ENCODE measurements at places on chromosomes 2 and 18. TPM values are rescaled to one million over a fixed set of nuclear protein-coding genes. Genes with fewer than 3 reads are reported as not detected.

The AKAIN1 gene
- not detected for total RNA-seq

The SLC5A7 gene
- total RNA-seq = 3.0 TPM

The LHCGR gene
- total RNA-seq = 3.0 TPM

The DDX18 gene
- 33.2 TPM for total RNA-seq

The AGBL5 gene
- 21.0 TPM for total RNA-seq

The CCDC85A gene
- total RNA-seq = 4.0 TPM

The COL3A1 gene
- 182 TPM for total RNA-seq

The LANCL1 gene
- 29.9 TPM for total RNA-seq

- peaks cover 36% of the 10 kb centered on the region for H3K27me3 ChIP-seq
- no peak for DNase-seq
- H3K36me3 ChIP-seq = no peaks in the 10 kb centered on the region
- no peak overlapping the region for H3K27ac ChIP-seq
Measured at GRCh38 chr2:240322991-240323390, 112.5 kb upstream of the GPC1 start.

DNA sequence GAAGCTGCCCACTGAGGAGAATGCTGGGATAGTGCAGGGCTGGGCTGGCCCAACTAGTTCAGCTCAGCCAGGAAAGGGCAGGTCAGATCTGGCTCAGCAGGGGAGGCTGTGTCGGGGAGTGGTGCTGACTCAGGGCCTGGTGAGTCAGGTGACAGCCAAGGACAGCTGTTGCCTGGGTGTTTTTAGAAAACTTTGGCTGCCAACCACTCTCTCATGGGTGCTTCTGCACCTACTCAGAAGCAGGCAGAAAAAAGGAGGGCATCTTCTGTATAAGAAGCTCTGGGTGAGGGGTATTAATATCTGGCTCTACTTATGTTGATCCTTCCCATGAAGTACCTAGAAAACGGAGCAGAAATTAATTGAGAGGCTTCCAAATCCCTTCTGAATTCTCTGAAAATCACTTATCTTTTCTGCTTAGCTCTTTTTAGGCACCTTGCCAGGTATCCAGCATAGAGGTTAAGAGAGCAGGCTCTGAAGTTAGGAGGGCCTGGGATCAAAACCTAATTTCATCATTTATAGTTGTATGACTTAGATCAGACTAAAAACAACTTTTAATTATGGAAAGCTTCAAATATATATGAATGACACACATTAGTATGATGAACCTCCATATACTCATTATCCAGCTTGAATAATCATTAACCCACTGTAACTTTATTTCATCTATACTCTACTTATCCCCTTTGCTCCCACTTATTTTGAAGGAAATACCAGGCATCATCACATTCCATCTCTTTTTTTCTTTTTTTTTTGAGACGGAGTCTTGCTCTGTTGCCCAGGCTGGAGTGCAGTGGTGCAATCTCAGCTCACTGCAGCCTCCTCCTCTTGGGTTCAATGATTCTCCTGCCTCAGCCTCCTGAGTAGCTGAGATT, 15.5 kb upstream of the RAB10 start:
- H3K36me3 ChIP-seq = no peaks in the 10 kb centered on the region
- DNase-seq = no peak
- H3K27me3 ChIP-seq = no peaks in the 10 kb centered on the region
- H3K4me3 ChIP-seq = no peak overlapping the region
- H3K4me1 ChIP-seq = peaks cover 11% of the 10 kb centered on the region
- peak overlapping the region; percentile 68 for H3K27ac ChIP-seq

- H3K27ac ChIP-seq = no peak overlapping the region
- H3K36me3 ChIP-seq = peaks cover 39% of the 10 kb centered on the region
- no peaks in the 10 kb centered on the region for H3K27me3 ChIP-seq
- H3K4me1 ChIP-seq = no peaks in the 10 kb centered on the region
- H3K4me3 ChIP-seq = no peak overlapping the region
Measured at GRCh38 chr2:159209341-159210306, 76.9 kb downstream of the WDSUB1 start.

GRCh38 chr2:63589148-63589958, 590 bp downstream of the MDH1 start:
- peak overlapping the region; percentile 81 for H3K4me3 ChIP-seq
- H3K27ac ChIP-seq = peak overlapping the region; percentile 93
- peaks cover 15% of the 10 kb centered on the region for H3K4me1 ChIP-seq
- no peaks in the 10 kb centered on the region for H3K27me3 ChIP-seq

DNA sequence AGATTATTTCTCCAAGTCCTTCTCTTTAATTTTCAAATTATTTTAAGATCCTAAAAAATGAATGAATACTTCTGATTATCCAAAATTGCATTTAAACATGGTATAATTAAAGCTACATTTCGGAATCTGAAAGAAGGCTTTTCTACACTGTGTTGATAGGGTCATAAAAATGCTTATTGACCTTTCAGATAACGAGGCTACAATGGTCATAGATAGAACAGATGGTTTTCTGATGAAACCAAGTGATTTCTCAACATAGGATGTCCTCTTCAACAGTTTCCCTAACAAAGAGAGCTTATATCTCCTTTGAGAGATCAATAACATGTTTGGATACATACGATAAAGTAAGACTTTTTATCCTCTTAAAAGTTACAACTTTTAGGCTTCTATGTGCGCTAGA, 201.1 kb downstream of the PTH2R start:
- H3K27ac ChIP-seq = no peak overlapping the region
- no peaks in the 10 kb centered on the region for H3K4me1 ChIP-seq
- no peak for DNase-seq
- no peak overlapping the region for H3K4me3 ChIP-seq
- no peaks in the 10 kb centered on the region for H3K36me3 ChIP-seq

- no peak overlapping the region for H3K4me3 ChIP-seq
- H3K27ac ChIP-seq = no peak overlapping the region
- no peaks in the 10 kb centered on the region for H3K36me3 ChIP-seq
- DNase-seq = no peak
Measured at GRCh38 chr2:116223912-116224311, 1590.6 kb upstream of the DDX18 start.

- DNase-seq = no peak
- no peaks in the 10 kb centered on the region for H3K4me1 ChIP-seq
- no peaks in the 10 kb centered on the region for H3K36me3 ChIP-seq
- H3K27ac ChIP-seq = no peak overlapping the region
- H3K4me3 ChIP-seq = no peak overlapping the region
Measured at GRCh38 chr2:196606516-196606915, 33.0 kb upstream of the CCDC150 start.

DNA sequence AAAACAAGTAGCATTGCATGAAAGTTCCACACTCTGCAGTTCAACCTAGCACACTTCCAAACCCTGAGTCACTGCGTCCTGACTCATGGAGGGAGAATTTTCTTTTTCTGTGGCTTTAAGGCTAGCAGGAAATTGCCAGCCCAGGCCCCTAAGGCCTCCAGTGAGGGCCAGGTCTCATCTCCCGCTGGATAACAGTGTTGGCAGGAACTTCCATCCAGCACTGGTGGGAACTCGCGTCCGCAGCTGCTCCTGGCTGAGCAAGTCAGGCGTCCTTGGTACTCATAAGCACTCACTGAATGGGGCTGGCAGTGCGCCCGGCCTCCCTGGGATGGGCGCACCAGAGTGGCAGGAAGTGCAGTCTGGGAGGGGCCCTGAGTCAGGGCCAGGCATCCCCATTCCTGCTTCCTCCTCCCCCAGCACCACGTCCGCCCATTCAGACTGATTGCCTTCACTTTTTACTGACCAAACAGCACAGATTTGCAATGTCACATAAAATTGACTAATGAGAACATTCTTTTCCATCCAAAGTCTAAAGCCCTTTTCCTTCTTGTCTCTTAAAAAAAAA, 14.3 kb downstream of the MALL start:
- DNase-seq = peak; percentile 94
- peak overlapping the region; percentile 71 for H3K27ac ChIP-seq
- no peak overlapping the region for H3K4me3 ChIP-seq

DNA sequence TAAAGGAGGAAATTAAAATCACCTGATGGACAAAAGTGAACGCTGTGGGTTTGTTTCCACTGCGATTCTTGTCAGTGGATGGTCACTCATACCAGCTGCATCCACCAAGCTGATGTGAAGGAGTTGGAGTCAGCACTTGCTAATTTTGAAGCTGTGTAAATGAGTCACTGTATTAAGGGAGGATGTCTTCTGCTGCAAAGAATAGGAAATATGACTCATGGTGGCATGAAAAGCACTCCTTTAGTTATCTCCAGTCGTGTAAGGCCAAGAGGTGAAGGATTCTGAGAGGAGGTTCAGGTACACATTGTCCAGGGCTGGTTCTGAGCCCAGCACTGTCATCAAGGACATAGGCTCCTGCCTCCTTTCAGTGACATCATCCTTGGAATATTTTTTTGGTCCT, 71.7 kb upstream of the SKOR2 start:
- no peaks in the 10 kb centered on the region for H3K4me1 ChIP-seq
- no peak overlapping the region for H3K4me3 ChIP-seq
- no peaks in the 10 kb centered on the region for H3K36me3 ChIP-seq
- H3K27me3 ChIP-seq = no peaks in the 10 kb centered on the region

DNA sequence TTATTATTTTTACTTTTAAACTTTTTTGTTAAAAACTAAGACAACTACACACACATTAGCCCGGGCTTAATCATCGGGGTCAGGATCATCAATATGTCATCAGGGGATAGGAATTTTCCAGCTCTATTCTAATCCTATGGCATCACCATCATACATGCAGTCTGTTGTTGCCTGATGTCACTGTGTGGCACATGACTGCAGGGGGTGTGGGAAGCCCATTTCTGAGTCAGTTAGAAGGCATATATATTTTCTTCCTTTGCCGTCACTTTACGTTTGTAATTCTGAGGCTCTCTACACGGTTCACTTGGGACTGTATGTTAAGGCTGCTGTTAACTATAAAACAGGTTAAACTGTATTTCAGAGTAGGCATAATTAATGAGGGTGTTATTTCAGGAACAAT, 144.4 kb upstream of the ITGA6 start:
- H3K36me3 ChIP-seq = no peaks in the 10 kb centered on the region
- peaks cover 19% of the 10 kb centered on the region for H3K4me1 ChIP-seq
- no peak overlapping the region for H3K27ac ChIP-seq
- DNase-seq = no peak

DNA sequence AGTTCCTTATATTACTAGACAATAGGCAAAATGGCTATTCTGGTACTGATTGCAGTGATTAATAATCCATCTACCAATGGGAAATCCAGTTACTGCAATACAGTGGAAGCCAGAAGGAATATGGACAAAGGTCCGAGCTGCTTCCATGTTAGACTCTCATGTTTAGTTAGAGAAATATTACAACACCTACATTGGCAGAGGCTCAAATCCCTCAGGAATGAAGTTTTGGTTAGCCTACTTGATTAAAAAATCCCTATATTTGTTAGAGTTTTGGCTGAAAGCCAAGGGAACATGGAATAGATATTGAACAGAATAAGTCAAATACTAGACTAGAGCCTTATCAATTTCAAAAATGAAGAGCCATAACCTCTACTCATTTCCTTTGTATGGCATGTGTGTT, 48.5 kb downstream of the ARL6IP6 start:
- H3K4me3 ChIP-seq = no peak overlapping the region
- H3K27me3 ChIP-seq = no peaks in the 10 kb centered on the region
- no peak for DNase-seq
- H3K4me1 ChIP-seq = peaks cover 11% of the 10 kb centered on the region

DNA sequence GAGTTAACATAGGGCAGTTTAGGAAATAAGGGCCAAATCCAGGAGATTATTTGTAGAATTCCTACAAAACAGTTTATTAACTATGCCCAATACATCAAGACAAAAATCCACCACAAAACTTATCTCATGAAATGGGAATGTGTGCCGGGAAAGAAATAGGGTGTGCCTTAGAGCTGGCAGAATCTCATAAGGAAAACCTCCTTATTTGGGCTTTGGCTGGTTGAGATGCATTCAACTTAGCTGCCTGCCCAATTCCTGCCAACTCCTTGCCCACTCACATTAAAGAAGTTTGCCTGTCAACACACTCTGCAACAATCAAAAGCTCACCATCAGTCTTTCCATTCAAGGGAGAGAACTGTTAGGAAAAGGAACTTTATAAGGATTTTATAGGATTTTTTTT, 500.6 kb downstream of the SATB2 start:
- H3K27ac ChIP-seq = no peak overlapping the region
- DNase-seq = no peak
- no peak overlapping the region for H3K4me3 ChIP-seq
- H3K36me3 ChIP-seq = no peaks in the 10 kb centered on the region

DNA sequence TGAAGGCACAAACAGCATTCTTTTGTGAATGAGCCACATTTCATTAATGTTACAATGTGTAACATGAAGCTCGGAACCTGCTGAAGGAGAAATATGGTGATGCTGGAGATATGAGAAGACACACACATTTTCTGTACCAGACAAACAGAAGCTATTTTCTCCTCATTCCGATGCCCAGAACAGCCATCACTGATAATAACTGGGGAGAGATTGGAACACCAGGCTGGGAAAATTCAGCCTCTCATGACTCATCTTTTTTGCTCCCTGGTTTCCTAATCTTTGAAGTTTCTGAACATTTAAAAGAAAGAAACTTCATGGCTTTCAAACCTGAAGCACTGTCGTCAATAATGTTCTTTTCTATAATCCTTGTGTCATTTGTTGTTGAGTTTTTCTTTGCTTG, 110.9 kb downstream of the LYPD6 start:
- H3K4me1 ChIP-seq = no peaks in the 10 kb centered on the region
- H3K27ac ChIP-seq = no peak overlapping the region
- DNase-seq = no peak
- no peaks in the 10 kb centered on the region for H3K27me3 ChIP-seq
- no peaks in the 10 kb centered on the region for H3K36me3 ChIP-seq

DNA sequence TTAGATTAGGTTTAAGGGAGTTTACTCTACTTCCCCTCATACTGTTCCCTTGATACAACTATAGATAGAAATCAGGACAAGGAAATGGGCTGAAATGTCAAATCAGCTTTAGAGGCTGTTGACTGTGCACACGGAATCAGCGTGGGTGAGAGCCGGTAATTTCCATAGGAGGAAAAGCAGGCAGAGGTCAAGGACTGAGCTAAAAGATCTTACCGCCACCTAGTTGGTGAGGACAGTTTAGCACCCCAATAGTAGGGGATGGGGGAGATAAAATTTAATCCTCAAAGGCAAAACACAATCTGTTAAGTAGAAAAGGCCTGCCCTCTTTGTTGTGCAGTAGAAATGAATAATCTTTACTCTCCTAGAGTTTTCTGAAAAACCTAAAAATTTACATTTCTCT, 1154.5 kb upstream of the CHAC2 start:
- no peak overlapping the region for H3K4me3 ChIP-seq
- no peak overlapping the region for H3K27ac ChIP-seq
- no peaks in the 10 kb centered on the region for H3K36me3 ChIP-seq
- no peaks in the 10 kb centered on the region for H3K4me1 ChIP-seq

DNA sequence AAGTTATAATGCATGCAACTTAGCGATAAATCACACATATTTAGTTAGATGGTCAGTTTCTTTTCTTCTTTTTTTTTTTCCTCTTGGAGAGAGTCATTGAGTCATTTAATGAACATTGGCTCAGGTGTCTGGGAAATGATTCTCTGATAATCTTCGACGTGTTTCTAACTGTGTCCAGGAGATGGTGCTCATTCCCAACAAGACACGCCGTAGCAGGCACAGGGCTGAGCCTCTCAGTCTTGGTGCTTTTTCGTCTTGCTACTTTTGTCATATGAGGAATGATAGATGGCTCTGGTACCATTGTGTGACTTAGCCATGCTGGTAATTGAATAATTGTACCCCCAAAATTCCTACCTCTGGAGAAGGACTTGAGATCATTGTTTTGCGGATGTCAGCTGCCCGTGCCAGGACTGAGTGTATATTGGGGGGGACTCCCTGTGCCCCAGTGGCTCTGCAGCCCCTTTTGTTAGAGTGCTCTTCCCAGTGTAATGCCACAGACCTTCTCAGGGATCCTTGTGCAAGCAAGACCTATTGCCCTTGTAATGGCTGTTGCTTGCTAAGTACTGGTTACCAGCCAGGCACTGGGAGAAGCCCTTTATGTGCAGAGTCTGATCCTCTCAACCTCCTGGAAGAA, 107.6 kb upstream of the CYRIA start:
- DNase-seq = no peak
- H3K36me3 ChIP-seq = no peaks in the 10 kb centered on the region

All from esophagus muscularis mucosa (tissue), 4 donors.